Stimulated activated CD8-positive, alpha-beta memory T cell treated with anti-CD3 and anti-CD28 coated beads, Interleukin-7, amount 100 ng/mL, for 24 hours (primary cell): ENCODE measurements at places on chromosomes 6 and 20.

DNA sequence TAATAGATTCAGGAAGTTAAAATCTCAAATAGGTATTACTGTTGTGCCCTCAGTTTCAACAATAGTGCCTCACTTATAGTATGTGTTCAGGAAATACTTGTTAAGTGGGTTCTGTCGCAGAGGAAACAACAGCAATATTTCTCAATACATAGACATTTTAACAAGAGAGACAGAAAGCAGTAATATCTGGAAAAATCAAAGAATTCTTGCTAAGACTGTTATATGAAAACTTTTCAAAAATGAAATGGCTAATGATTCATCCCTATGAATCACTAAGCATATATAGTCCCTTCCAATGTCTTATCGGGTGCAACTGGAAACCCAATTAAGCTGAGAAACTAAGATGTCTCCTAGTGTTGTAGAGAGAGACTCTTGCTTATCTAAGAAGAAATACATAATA, 668.9 kb downstream of the TFAP2A start:
- no peak for DNase-seq

GRCh38 chr20:54189630-54190029, 15.8 kb upstream of the CYP24A1 start:
- no peak for DNase-seq

- no peak for DNase-seq
Observed at GRCh38 chr6:131775886-131776285, 31.9 kb upstream of the ENPP1 start.

DNA sequence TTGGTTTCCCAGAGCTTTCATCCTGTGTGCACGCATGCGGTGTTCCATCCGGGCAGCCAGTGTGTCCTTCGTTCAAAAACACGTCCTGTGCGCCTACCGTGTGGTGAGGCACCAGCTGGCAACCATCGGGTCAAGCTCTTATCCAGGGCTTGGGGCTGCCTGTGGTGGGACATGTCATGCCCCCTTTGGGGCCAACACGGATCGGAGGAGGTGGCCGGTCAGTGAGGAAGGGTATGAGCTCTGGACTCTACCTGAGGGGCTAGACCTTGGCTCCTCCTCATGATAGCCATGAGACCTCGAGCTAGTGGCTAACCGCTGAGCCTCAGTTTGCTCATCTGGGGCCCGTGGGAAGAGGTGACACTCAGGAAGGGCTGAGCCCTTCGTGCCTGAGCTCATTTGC, 158.5 kb upstream of the PMEPA1 start:
- no peak for DNase-seq

- DNase-seq, result no peak
Observed at GRCh38 chr6:168016721-168017525, 19.5 kb downstream of the KIF25 start.

GRCh38 chr6:166714187-166714510, 87.1 kb upstream of the RPS6KA2 start:
- DNase-seq, result no peak

DNA sequence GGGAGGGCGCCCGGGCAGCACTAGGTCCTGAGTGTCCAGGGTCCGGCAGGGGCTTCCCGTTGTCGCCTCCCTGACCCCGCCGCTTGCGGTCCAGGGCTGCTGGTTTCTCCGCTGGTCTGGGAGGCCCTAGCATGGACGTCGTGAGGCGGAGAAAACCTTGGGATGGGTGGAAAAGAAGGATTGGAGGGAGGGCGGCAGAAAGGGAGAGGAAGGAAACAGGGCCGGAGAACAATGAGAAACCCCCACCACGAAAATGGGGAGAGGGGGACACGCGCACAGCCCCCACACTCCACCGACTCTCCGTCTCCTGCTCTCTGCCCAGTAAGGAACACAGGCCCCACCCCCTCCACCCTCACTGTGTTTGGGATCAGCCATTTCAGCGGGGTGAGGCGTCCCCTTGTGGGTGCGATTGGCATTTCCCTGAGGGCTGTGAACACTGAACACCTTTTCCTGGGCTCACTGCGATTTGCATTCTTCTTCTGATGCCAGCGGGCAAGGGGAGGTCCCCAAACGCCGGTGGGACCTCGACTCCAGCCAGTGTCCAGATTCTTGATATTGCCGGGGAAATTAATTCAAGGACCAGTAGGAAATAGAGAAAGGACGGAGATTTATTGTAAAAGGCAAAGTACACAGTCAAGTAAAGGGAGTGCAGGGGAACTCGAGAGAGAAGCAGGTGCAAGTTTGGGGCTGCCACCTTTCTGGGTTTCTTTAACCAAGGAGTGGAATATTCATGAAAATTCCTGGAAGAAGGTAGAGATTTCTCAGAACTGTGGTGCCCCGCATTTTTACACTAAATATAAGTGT, 3.3 kb upstream of the RAET1G start:
- peak; percentile 58 for DNase-seq

DNA sequence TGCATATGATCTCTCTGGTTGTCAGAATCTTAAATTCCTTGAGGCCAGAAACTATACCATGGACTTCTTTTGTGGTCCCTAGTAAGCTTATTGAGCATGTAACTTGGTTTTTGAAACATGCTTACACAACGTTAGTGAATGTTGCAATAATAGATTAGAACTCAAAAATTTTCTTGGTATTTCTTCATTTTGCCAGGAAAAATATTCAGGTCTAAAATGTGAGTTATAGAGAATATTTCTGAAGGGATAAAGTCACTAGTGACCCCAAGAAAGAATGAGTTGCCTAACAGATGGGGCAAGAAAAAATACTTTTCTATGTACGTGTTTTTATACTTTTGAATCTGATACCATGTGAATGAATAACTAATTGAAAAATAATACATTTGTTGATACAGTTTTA, 195.4 kb downstream of the TFAP2A start:
- DNase-seq, result no peak

DNA sequence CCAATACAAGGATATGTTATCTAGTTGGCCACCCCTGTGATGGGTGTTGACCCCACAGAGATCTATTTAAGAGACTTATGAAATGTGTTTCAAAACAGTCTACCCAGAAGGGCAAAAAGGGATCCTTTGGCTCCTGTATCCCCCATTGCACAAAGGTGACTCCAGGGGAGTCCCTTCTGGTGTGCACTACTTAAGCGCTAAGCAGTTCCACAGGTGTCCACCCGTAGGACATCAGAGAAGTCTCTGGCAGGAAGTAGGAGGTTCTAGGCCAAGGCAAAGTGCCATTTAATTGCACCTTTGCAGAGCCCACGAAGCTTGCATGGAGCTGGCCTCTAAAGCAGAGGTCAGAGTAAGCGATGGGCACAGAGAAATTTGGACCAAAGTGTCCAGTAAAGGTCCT, 147.7 kb downstream of the MRPL14 start:
- no peak for DNase-seq
